Hematopoietic multipotent progenitor cell treated with erythropoietin and hydrocortisone succinate and interleukin-3 and kit ligand, for 8 days (in vitro differentiated cells): ENCODE measurements at places on chromosomes 7 and 10.

GRCh38 chr7:85664341-85664740 is 477.5 kb upstream of the SEMA3D start:
- DNase-seq, result no peak

DNA sequence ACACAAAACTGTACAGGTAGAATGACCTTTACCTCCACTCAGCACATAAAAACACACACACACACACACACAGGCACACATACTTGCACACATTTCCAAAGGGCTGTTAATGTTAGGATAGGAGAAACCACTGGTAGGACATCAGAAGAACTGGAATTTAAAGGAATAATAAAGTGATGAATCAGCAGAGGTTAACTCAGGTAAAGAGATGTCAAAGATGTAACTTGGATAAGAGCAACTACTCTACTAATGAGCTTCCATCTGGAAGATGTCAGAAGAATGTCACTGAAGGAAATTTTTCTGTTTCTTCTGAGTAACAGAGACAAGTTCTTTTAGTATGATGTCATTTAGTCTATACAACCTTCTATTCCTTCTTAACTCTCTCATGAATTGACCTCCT is 26.4 kb upstream of the GPR37 start:
- no peak for DNase-seq

DNA sequence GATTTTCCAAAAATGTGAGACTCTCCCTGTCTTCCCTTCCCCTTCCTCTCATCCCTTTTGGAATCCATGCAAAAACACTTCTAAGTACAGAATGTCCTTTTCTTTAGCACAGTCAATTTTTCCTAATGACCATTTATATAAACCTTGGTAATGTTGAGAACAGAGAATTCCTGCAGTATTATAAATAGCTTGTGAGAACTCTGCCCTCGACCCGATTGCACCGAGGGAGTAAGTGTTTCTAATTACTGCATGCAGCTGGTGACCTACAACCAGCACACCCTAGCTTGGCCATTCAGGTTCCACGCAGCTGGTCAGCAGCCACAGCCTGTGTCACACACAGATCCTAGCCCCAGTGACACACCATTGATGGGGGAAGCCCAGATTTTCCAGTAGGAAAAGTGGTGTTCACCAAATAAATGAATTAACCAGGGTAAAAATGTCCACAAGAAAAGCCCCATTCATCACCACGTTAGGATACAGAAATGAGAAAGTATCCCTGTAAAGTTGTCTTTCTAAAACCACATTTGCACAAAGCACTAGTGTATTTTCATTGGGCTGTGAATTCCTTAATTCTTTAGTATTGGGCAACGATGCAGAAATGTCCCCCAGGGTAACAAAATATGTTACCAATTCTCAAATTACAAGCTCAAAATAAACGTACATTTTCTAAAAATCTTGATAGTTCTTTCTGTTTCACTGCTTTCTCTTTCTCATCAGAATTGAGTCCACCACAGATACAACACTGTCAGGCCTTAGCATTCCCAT is 499.0 kb upstream of the KLF6 start:
- no peak for DNase-seq

GRCh38 chr7:150974468-150975391 is 3.4 kb downstream of the KCNH2 start:
- peak; percentile 50 for DNase-seq
